ENCODE measurements at places on chromosomes 5 and 9. TPM values are rescaled to one million over a fixed set of nuclear protein-coding genes. Genes with fewer than 3 reads are reported as not detected.

- DNase-seq, result peak; percentile 54
Measured at GRCh38 chr5:168987543-168988300, 313.2 kb downstream of the SLIT3 start.

DNA sequence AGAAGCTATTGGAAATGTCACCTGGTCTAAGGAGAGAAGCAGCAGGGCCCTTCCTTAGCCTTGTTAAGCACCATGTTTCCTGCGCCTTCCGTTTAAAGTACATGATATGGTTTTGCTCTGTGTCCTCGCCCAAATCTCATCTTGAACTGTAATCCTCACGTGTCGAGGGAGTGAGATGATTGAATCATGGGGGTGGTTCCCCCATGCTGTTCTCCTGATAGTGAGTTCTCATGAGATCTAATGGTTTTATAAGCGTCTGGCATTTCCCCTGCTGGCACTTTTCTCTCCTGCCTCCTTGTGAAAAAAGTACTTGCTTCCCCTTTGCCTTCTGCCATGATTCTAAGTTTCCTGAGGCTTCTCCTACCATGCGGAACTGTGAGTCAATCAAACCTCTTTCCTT, 49.7 kb downstream of the PRDM6 start:
- DNase-seq, result no peak

Gene DDX4
- total RNA-seq, result not detected

GRCh38 chr9:96150324-96151227, 151.4 kb downstream of the HSD17B3 start:
- DNase-seq, result peak; percentile 14

Gene SLC6A19
- total RNA-seq, result not detected
